ENCODE measurements at places on chromosomes 12 and 14.

GRCh38 chr12:59736786-59737185 lies 141.0 kb downstream of the SLC16A7 start:
- no peak for DNase-seq

DNA sequence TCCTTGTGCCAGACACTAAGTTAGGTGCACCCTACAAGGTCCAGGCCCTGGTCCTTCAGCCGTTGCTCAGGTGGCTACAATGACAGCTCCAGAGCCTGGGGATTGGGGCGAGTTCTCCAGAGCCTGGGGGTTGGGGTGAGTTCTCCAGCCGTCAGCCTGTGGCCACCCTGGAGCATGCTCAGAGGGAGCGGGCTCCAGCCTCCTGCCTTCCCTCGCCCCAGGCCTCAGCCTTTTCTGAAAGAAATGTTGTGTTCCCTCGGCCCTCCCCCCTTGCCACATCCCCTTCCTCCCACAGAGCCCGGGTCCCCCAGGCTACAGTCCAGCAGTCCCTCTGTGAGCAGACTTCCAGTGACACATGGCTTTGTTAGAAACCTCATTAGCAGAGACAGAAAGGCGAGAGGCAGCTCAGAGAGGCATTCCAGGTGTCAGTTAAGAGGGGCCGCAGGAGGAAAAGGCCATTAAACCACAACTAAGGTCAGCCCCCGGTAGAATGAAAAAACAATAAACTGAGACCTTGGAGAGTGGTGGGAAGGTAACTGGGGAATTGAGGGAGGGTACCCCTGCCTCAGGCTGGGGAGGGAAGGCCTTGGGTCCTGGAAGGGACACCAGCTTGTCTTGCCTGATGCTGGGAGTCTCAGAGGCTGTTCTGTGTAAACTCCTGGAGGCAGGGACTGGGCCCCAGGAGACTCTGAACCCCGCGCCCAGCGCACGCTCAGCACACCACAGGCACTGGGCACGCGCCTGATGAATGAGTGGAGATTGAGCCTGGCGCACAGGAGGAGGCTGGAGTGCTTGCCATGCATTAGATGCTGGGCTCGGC lies 23.1 kb upstream of the COL2A1 start:
- no peak for DNase-seq

DNA sequence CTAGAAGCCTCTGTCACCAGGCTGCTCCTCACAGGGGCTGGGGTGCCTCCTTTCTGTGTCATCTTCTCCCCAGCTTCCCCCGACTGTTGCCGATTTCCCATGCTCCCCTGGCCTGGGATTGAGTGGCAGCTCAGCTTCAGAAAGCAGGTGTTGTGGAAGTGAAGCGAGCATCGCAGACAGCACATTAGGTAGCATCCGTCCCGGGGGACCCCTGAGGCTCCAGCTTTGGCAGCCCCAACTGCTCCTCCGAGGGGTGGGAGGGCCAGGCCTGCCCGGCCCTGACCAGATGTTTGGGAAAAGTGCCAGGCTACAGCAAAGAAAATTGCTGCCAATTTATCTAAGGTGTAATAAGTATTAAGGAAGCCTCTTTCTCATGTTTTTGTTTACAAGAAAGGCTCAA lies 1045.6 kb downstream of the BCL11B start:
- DNase-seq, result no peak

DNA sequence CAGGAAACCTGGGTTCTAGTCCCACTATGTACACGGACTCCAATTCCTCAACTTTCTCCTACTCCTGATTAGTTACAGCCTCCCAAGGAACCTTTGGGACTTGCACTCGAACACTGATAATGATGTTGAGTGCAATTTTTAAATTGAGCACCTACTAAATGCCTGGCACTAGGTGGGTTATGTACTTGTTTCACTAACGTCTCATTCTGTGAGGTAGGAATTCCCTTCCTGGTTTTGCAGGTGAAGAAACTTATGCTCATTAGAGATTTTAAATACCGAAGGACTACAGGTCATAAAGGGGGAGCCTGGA lies 536 bp downstream of the PARPBP start:
- no peak for DNase-seq

DNA sequence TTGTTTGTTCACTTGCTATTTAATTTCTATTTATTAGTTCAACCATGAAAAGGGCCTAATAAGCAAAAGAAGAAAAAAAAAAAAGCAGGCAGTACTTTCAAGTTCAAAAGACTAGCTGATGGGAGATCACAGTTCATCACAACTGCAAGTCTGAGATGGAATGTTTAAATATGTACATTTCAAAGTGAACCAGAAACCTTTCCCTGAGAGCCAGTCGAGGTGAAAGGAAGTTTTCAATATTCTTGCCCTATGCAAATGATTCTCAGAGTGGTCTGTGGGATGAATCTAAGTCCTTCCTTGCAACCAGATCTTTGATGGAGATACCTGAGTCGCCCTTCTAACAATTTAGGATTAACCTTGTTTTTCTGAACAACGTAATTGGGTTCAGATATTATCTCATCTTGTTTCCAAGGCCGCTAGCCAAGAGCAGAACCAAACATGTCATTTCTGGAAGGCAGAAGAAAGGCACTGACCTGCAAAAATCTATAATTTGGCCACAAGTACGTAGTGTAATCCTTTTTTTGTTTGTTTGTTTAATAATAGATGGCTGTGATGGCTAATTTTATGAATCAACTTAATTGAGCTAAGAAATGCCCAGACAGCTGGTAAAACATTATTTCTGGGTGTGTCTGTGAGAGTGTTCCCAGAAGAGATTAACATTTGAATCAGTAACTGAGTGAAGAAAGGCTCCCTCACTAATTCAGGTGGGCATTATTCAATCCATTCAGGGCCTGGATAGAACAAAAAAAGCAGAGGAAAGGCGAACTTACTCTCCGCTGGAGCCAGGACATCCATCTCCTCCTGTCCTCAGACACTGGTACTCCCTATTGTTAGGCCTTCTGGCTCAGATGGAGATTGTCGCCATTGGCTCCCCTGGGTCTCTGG lies 171.1 kb upstream of the TMPO start:
- DNase-seq, result no peak

All from activated T-helper 1 cell treated with anti-CD3 and anti-CD28 coated beads, Interleukin-2, amount 50 U/mL, for 16 hours (primary cell).